ENCODE measurements at places on chromosomes 2 and 18.

DNA sequence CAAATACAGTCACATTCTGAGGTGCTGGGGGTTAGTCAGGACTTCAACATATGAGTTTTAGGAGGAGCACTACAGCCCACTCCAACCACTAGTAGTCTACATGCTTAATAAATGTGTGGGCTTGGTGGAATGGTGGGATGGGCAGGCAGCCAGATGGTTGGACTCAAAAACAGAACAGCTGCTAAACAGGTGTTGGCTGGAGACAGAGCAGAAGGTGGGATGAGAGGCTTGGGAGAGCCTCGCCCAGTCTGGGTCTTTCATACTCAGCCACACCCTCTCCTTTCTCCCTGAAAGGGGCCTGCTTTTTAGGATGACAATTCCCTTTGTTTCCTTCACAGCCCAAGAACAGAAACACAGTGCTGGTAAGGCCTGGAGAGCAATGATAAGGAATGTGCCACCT, 143.9 kb upstream of the KLHL29 start:
- DNase-seq: no peak

- no peak for DNase-seq
These were observed 390.5 kb downstream of the IRS1 start for GRCh38 chr2:226409134-226409533.

DNA sequence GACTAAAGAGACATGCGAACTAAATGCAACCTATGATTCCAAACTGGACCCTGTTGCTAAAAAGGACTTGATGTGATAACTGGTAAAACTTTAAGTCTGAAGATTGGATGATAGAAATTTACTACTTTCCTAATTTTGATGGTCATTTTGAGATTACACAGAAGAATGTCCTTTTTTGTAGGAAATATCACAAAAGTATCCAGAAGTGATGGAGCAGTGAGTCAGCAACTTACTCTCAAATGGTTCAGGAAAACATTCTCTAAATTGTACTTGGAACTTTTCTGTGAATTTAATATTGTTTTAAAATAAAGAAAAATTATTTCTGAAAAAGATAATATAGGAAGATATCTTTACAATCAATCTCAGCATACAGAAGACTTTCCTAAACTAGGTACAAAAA, 19.9 kb downstream of the MBOAT2 start:
- DNase-seq: no peak

GRCh38 chr18:74895686-74896085, 298.0 kb downstream of the ZNF407 start:
- DNase-seq: no peak

- DNase-seq: no peak
These were observed 4.5 kb upstream of the CYP27A1 start for GRCh38 chr2:218777276-218777990.

DNA sequence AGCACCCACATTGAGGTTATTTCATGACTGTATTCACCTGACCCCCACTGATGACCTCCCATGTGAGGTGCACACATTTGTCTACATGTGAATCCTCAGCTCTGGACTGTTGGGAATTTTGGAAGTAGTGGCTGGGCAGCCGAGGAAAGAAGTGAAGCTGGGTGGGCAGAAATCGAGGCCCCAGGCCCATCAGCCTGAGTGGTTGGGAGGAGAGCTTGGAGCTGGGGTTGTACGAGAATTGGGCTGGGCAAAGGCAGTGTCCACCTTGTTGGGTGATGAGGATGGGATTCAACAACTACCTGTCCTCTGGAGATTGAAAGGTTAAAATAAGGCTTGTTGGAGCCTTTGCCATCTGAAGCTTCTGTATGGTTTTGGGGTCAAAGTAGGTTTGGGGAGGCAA, 35.8 kb downstream of the AGAP1 start:
- DNase-seq: no peak

DNA sequence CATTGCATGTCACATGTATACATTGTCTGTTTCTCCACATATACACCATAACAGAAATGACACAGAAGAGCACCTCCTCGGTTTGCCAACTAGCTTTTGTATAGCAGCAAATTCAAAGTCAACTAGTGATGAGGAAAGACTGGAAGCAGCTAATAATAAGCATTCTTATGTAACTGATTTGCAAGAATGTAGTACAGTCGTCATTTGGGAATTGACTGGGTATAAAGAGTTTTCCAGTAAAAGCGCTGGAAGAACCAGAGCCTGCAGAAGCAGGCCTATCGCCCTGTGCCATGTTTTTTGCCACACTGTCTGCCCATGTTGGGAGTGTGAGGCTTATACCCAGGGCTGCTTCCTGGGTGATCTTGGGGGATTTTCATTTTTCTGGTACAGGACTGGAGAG, 310.6 kb downstream of the GBX2 start:
- no peak for DNase-seq

DNA sequence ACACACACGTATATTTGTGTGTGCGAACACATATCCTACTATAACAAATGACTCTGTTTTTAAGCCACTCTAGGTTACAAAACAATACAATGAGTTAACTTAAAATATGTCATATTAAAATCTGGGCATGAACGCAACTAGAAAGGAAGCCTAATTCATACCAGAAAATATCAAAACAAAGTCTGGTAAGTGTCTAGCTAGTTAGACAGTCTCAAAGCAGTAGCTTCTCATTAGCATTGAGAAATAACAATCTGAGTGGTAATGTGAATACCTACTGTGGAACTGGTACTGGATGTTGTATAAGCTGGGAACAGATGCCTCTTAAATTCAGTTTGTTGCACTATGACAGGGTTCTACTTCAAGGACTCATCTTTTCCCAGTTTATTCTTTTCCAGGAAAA, 32.5 kb upstream of the WIPF1 start:
- no peak for DNase-seq

DNA sequence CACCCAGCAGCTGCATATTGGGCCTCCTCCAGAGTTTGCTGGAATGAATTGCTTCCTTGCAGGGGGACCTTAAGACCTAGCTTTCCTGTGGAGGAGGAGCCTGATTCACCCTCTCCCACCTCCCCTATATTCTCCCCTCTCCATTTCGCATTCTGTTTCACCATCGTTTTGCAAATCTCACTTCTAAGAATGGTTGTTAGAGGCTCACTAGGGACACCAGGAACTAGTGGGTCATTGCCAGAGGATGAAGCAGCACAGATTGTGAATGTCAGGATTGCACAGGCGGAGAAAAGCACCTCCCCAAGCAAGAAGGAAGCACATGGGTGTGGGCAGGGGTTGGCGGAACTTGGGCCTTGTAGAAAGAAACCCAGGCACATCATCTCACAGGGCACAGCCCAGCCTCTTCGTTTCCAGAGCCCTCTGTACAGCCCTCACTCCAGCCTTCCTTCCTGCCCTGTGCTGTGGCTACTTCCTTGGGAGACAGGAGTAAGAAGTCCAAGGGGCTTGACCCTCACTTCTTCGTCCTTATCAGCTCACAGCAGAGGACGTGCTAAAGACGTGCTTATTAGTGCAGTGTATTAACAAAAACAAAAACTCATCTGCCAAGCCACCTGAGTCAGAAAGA, 63.4 kb downstream of the TACR1 start:
- DNase-seq: no peak

DNA sequence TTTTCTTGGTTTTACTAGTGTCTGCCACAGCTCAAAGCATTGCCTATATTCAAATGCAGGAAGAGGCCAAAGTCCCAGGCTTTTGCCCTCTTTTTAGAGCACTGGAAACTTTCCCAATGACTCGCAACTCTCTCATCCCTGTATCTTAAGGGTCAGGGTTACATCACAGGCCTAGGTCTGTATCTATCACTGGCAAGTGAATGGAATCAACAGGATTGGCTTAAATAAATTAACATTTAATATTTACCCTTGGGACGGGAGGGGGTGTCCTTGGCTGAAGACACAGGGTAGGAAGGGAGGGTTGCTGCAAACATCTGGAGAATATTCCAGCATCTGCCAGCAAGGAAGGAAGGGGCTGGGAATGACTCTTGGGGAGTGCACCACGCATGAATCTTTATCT, 242.6 kb downstream of the SLC4A3 start:
- DNase-seq: no peak

DNA sequence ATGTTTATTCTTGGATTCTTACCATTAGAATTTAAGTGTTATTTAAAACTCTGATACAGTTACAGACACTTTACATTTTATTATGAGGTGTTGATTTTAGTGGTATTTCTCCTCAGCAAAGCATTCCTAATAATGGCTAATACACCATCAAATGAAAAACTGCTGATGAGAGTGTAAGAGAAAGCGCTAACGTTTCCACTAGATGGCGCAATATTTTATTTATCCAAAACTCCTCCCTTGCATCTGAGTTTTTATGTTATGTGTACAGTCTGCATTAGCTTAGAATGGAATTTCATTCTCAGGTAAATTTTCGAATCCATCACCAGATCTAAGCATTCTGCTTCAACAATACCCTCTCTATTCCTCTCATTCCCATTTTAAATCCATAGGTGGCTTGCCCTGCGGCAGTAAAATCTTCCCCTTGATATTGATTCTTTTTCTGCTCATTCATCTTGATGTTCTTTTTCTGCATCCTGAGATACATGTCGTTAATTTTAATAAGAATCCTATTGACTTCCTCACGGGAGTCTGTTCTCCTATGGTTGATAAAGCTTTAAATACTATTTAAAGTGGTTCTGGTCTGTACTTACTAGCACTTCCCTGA, 53.9 kb downstream of the PRKRA start:
- no peak for DNase-seq

GRCh38 chr18:37425222-37425621, 140.4 kb downstream of the CELF4 start:
- DNase-seq: no peak

DNA sequence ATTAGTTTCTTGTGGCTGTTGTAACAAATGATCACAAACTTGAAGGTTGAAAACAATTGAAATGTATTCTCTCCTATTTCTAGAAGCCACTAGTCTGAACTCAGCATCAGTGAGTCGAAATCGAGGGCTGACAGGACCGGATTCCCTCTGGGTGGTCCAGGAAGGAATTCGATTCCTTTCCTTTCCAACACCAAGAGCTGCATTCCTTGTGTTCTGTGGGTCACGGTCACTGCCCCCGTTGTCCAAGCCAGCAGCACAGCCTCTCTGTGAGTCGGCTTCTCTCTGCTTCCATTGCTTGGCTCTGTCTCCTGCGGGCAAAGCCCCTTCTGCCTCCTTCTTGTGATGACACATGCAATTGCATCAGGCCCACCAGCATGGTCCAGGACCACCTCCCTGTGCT, 67.3 kb downstream of the SMIM21 start:
- no peak for DNase-seq

DNA sequence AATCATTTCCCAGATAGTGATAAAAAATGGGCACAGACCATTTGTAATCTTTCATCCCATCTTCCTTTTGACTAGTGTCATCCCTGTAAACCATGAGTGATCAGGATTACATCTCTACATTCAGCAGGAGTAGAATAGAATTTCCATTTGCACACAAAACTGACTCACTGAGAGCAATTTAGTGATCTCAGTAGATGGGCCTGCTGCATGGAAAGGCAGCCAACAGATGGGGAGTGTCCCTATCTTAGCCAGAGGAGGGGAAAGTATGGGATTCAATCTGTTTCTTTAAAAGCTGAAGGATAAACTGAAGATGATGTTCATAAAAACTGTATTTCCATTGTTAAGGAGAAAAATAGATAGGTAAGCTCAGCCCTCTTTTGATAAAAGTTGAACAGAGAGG, 441.7 kb downstream of the ZNF521 start:
- no peak for DNase-seq

GRCh38 chr18:26458526-26459232, 89.7 kb downstream of the KCTD1 start:
- DNase-seq: no peak

- no peak for DNase-seq
These were observed 11.8 kb downstream of the CD8A start for GRCh38 chr2:86778957-86779356.

Data from stimulated activated naive CD8-positive, alpha-beta T cell treated with anti-CD3 and anti-CD28 coated beads, Interleukin-15, Interleukin-2, amounts not matched to agents 100 U/mL and 50 U/mL, for 24 hours (primary cell).